ENCODE measurements at places on chromosomes 6 and 20. TPM values are rescaled to one million over a fixed set of nuclear protein-coding genes. Genes with fewer than 3 reads are reported as not detected.

The ACOT8 gene
- total RNA-seq: 32.5 TPM

The TINAG gene
- not detected for total RNA-seq

The PPP1R16B gene
- total RNA-seq: not detected

GRCh38 chr6:4890627-4891026 lies 113.2 kb downstream of the RPP40 start:
- H3K4me3 ChIP-seq: no peak overlapping the region
- H3K36me3 ChIP-seq: peaks cover 19% of the 10 kb centered on the region
- no peaks in the 10 kb centered on the region for H3K4me1 ChIP-seq

DNA sequence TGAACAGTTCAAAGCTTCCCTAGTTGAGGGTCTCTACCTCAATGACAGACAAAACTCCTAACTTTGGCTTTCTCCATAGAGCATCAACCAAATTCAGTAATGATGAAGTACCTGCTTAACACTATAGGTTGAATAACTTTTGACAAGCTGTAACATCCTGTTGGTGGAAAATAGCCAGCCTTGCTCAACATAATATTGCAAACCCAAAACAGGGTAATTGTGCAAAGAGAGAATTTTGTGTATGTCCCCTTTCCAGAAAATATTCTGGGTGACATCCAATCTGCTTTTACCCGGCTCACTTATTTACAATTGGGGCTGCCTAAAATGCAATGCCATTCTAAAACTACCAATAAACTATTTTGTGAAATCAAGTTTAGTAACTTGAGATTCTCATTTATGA lies 72.8 kb downstream of the ATXN1 start:
- no peaks in the 10 kb centered on the region for H3K27me3 ChIP-seq
- H3K36me3 ChIP-seq: no peaks in the 10 kb centered on the region
- DNase-seq: no peak
- H3K4me1 ChIP-seq: peaks cover 71% of the 10 kb centered on the region
- H3K27ac ChIP-seq: peak overlapping the region; percentile 69

DNA sequence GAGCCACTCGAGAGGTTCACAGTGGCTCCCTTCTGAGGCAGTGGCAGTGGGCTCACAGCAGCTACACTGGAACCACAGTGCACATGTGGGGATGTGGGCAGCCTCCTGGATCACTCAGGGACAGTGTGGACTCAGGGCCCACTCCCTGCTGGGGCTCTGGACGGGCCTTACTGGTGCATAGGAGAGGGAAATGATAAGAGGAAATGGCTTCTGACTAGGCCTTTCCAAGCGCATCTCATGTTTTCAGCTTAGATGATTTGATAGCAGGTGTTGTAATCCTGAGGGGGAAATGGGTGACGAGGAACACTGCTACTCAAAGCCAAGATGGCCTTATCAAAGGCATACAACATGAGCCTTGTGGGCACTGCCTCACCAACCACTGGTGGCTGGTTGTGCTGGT lies 44.0 kb downstream of the PANK2 start:
- H3K27me3 ChIP-seq: peaks cover 15% of the 10 kb centered on the region
- H3K27ac ChIP-seq: peak overlapping the region; percentile 92
- H3K4me3 ChIP-seq: peak overlapping the region; percentile 88
- DNase-seq: no peak

- H3K27ac ChIP-seq: no peak overlapping the region
- peaks cover 33% of the 10 kb centered on the region for H3K4me1 ChIP-seq
- peaks cover 3% of the 10 kb centered on the region for H3K27me3 ChIP-seq
These were observed 255.1 kb upstream of the CDYL start for GRCh38 chr6:4521070-4521469.

DNA sequence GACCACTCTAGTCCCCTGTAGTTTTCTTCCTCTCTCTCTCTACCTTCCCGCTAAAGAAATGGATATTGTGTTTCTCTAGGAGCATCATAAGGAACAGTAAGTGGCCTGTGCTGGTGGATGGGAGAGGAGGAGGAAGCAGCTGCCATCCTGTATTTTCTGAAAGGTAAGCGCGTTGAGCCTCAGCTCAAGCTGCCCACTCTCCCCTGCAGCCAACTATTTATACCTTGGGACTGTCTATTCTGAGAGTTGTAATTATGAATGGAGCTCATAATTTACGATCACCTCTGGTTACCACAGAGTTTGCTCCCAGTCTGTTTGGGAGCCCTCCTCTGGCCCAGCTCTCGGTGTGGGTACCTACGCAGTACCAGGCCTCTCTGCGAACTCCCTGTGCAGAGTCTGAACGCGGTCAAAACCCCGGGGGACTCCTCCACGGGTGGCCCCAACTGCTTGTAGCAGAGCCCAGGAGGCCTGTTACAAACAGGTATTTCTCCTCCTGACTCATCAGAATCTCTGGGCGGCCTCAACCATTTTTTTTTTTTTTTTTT lies 285.4 kb downstream of the SMOC2 start:
- peaks cover 5% of the 10 kb centered on the region for H3K27me3 ChIP-seq
- no peaks in the 10 kb centered on the region for H3K4me1 ChIP-seq
- H3K4me3 ChIP-seq: no peak overlapping the region
- H3K36me3 ChIP-seq: no peaks in the 10 kb centered on the region
- DNase-seq: no peak

- no peak overlapping the region for H3K4me3 ChIP-seq
- no peaks in the 10 kb centered on the region for H3K27me3 ChIP-seq
- no peak overlapping the region for H3K27ac ChIP-seq
- H3K36me3 ChIP-seq: no peaks in the 10 kb centered on the region
- H3K4me1 ChIP-seq: peaks cover 26% of the 10 kb centered on the region
These were observed 10.5 kb downstream of the SNAI1 start for GRCh38 chr20:49993301-49993751.

- H3K4me1 ChIP-seq: peaks cover 22% of the 10 kb centered on the region
- H3K27ac ChIP-seq: no peak overlapping the region
- DNase-seq: no peak
- no peak overlapping the region for H3K4me3 ChIP-seq
- H3K27me3 ChIP-seq: peaks cover 4% of the 10 kb centered on the region
- H3K36me3 ChIP-seq: no peaks in the 10 kb centered on the region
These were observed 326.7 kb upstream of the JARID2 start for GRCh38 chr6:14919038-14919670.

DNA sequence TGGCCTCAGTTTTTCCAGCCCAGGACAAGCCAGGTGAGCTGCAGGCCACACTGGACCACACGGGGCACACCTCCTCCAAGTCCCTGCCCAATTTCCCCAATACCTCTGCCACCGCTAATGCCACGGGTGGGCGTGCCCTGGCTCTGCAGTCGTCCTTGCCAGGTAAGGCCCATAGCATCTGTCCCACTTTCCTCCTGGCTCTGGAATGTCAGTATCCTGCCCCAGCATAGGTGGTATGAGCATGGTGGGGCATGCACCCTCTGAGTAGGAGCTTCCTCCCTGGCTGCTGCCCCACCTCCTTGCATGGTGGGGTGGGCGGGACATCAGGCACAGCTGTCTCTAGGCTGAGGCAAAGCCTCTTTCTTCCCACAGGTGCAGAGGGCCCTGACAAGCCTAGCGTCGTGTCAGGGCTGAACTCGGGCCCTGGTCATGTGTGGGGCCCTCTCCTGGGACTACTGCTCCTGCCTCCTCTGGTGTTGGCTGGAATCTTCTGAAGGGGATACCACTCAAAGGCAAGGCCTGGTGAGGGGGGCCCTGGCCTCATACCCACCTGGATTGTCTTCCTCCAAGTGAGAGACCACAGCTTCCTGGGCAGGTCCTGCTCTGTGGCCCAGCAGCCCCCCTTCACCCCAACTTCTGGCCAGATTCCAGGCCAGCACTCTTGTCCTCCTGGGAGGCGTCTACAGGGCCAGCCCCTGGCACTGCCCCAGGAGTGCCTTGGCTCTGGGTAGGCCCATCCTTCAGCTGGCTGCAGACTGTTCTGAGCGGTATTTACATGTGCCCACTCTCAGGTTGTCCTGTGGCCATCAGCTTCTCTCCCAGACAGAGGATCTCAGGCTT lies 9.1 kb downstream of the PI16 start:
- H3K27ac ChIP-seq: no peak overlapping the region
- DNase-seq: no peak
- peaks cover 10% of the 10 kb centered on the region for H3K36me3 ChIP-seq
- peaks cover 19% of the 10 kb centered on the region for H3K4me1 ChIP-seq
- no peak overlapping the region for H3K4me3 ChIP-seq

GRCh38 chr6:29976588-29977424 lies 34.5 kb downstream of the HLA-A start:
- peak overlapping the region; percentile 89 for H3K4me3 ChIP-seq
- peak; percentile 71 for DNase-seq
- peaks cover 26% of the 10 kb centered on the region for H3K4me1 ChIP-seq

- no peak overlapping the region for H3K4me3 ChIP-seq
- H3K27me3 ChIP-seq: peaks cover 1% of the 10 kb centered on the region
- DNase-seq: no peak
These were observed 137.5 kb upstream of the SLC24A3 start for GRCh38 chr20:19074828-19075516.

DNA sequence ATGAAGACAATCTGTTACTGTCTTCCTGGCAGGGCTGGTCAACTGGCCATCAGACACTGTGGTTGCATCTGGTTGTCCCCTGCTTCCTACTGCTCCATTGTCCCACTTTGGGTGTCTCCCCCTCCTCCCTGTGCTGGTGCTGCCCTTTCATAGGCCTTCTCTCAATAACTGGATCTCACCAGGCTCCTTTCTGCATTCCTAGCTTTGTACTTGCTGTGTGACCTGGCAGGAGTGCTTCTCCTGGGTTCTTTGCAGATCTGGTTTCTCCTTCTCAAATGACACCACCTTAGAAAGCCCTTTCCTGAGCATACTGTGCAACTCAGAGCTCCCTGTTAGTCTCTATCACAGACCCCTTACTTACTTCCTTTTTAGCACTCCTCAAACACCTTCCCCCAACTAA lies 223.0 kb downstream of the BCKDHB start:
- no peak overlapping the region for H3K4me3 ChIP-seq
- no peaks in the 10 kb centered on the region for H3K27me3 ChIP-seq
- H3K27ac ChIP-seq: no peak overlapping the region
- peaks cover 8% of the 10 kb centered on the region for H3K36me3 ChIP-seq
- DNase-seq: no peak

DNA sequence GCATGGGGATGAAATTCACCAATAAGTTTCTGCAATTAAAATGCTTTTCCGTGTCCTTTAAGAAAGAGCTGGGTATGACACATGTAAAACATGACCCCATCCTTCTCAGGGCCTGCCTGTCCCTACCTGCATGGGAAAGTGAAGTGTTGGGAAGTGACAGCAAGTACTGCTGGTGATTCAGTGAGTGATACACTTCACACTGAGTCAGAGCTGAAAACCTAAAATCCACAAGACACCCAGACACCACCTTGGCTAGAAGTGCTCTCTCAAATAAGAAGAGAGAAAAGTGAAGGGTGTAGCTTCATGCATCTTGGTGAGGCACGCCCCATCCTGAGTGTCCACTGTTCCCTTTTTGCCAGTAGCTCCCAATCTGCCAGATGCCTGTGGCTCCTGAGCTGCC lies 3.3 kb downstream of the RAB22A start:
- H3K36me3 ChIP-seq: peaks cover 49% of the 10 kb centered on the region
- no peaks in the 10 kb centered on the region for H3K27me3 ChIP-seq
- no peak overlapping the region for H3K4me3 ChIP-seq

DNA sequence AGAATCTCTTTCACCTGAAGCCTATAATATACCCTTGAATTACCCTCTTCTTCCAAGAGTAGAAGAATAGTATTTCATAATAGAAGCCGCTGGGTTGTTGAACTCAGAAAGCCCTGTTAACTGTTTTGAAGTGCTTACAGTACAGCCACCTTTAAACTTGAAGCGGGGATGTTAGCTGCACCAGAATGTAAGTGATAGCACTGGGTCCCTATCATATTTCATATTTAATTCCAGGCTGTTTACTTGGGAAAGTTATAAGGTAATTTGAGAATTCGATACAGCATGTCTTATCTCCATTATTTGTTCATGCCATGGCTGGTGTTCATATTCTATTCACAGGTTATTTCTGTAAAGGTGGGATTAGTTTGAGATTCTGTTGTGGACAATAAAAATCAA lies 63.5 kb upstream of the VSTM2L start:
- H3K27me3 ChIP-seq: no peaks in the 10 kb centered on the region
- H3K27ac ChIP-seq: no peak overlapping the region
- DNase-seq: no peak
- peaks cover 13% of the 10 kb centered on the region for H3K36me3 ChIP-seq
- H3K4me3 ChIP-seq: no peak overlapping the region

DNA sequence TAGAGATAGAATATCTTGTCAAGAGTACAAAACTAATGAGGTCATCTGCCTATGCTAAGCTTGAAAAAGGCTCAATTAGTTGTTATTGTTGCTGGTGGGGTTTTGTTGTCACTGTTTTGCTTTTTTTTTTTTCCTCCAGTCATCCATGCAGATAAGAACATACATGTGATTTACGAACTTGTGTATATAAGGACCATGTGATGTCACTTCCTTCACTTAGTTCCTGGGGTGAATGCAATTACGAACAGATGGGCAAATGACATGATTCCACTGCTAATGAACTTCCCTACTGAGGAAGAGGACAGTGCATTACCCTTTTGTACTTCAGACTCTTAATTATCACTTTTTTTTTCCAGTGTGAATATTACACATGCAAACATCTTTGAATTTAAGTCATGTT lies 1175.3 kb upstream of the GJE1 start:
- H3K4me1 ChIP-seq: peaks cover 24% of the 10 kb centered on the region
- no peak overlapping the region for H3K4me3 ChIP-seq
- 0 out of 2 replicates have a peak, but pooled peaks cover 5% of the 10 kb centered on the region for H3K36me3 ChIP-seq
- H3K27me3 ChIP-seq: no peaks in the 10 kb centered on the region

DNA sequence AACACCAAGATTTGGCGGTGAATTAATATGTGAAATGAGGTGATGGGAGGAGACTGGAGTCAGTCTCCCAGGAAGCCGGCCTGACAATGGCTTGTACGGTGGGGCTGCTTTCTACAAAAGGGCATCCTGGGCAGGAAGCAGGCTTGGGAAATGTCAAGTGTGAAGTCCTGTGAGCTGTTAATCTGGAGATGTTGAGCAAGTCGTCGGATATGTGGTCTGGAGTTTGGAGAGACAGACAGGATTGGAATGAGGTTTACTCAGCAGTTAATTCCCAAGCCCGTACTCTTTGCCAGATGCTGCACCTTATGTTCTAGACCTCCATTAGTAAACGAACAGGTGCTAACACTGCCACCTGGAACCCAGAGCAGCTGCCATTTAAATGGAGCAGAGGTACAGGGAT lies 107.7 kb upstream of the FOXC1 start:
- H3K36me3 ChIP-seq: no peaks in the 10 kb centered on the region
- no peak overlapping the region for H3K27ac ChIP-seq
- no peak for DNase-seq
- H3K27me3 ChIP-seq: peaks cover 27% of the 10 kb centered on the region

- H3K36me3 ChIP-seq: no peaks in the 10 kb centered on the region
- no peak overlapping the region for H3K4me3 ChIP-seq
- no peak for DNase-seq
- H3K27me3 ChIP-seq: no peaks in the 10 kb centered on the region
- H3K27ac ChIP-seq: no peak overlapping the region
- H3K4me1 ChIP-seq: no peaks in the 10 kb centered on the region
These were observed 616.7 kb downstream of the PHF3 start for GRCh38 chr6:64252256-64252655.

DNA sequence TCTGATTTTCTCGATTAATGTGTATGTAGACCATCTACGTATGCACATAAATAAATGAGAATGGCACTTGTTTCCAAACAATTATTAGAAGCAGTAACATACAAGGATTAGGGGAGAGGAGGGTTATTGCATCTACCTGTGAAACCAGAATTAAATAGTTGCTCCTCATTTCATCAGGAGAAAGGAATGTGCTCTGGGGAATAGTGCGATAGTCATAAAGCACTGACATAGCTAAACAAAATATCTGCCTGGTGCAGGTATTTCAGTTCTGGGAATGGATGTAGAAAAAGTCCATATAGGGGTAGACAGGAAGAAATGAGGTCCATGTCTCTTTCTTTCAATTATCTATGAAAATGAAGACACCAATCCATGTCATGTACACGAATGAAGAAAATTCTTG lies 1.6 kb upstream of the ID4 start:
- H3K27ac ChIP-seq: no peak overlapping the region
- H3K4me3 ChIP-seq: no peak overlapping the region
- peaks cover 25% of the 10 kb centered on the region for H3K4me1 ChIP-seq
- H3K27me3 ChIP-seq: peaks cover 5% of the 10 kb centered on the region

All from HFFc6 (cell line).